ENCODE measurements at places on chromosomes 6 and 20.

GRCh38 chr20:1623501-1624205 is 3.8 kb upstream of the SIRPB1 start:
- DNase-seq, result no peak

DNA sequence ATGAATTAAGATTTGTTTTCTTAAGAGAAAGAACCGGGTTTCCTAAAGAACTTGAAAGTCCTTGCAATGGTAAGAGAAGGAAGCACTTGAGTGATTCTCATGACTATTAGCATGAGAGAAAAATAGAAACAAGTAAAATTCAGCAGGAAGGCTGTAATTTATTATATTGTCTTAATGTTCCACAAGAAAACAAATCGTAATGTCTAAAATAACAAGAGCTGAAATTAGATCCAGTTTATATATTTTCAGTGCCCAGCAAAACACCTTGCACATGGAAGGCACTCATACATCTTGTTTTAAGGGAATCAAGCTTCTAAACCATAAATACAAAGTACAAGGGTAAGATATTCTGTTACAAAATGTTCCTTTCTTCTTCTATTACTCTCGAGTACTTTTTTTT is 229.4 kb upstream of the PLN start:
- no peak for DNase-seq

GRCh38 chr6:148342350-148343046 is at the start of gene SASH1:
Gene SASH1, plus strand, starts transcription at chr6:148342838. Its CDS starts 230 bp downstream, at chr6:148343068.
- peak; percentile 22 for DNase-seq

- no peak for DNase-seq
Measured at GRCh38 chr6:124958149-124958548, 4.1 kb upstream of the RNF217 start.

DNA sequence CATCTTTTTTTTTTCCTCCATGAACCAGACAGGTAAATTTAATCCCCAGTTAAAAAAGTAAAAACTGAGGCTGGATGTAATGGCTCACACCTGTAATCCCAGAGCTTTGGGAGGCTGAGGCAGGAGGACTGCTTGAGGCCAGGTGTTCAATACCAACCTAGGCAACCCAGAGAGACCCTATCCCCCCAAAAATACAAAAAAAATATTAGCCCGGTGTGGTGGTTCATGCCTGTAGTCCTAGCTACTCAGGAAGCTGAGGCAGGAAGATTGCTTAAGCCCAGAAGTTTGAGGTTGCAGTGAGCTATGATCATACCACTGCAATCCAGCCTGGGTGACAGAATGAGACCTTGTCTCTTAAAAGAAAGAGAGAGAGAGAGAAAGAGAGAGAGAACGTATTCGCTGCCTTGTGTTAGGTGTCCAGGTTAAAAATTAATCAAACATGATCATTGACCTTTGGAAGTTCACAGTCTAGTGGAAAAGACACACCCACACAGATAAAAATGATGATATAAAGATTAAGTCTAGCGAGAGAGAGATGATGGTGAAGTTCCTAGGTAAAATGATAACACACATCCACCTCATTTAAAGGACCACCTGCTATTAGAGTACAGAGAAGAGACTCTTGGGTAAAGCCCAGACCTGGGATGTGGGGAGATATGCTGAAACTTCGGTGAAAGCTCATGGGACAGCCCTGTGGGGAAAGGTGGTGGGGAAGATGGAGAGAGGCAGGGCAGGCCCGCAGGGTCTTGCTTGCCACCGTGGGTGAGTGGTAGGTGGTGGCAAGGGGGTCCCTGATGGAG is 4.8 kb upstream of the NHSL1 start:
- DNase-seq, result no peak

DNA sequence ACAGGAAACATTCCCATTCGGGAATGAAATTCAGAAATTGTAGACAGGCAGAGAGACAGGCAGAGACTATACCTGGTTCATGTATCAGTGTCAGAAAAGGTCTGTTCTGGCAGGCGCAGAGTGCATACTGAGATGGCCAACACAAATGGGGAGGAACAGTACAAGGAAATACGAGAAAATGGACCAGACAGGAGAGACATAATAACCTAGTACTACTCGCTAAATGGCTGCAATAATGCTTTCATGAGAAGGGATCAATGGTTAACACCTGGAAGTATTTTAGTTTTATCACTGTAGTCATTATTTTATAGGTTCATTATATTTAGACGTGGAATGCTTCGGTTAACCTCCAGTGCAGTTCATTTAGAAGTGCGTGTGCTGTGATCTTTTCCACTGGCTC is 58.9 kb downstream of the CD83 start:
- DNase-seq, result no peak

- DNase-seq, result peak; percentile 34
Measured at GRCh38 chr6:36757206-36757605, 59.6 kb downstream of the RAB44 start.

- DNase-seq, result no peak
Measured at GRCh38 chr6:165200178-165200577, 109.2 kb downstream of the C6orf118 start.

- no peak for DNase-seq
Measured at GRCh38 chr20:62666736-62667529, 24.6 kb downstream of the SLCO4A1 start.

DNA sequence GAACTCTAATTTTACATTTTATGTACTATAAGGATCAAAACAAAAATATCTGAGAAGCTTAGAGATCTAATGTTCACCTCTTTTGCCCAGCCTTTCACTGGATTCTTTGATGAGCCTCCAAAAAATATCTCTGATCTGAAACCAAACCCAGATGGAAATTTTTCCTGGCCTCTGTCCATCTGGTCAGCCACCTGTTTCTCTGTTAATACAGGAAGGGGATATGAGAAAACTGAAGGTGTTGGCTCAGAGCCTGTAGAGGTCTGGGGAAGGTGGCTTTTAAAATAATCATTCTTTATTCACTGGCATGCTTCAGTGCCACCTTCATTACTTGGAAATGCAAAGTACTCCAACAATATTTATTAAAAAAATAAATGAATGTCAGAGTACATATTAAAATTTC is 8.5 kb upstream of the MCM3 start:
- DNase-seq, result no peak

DNA sequence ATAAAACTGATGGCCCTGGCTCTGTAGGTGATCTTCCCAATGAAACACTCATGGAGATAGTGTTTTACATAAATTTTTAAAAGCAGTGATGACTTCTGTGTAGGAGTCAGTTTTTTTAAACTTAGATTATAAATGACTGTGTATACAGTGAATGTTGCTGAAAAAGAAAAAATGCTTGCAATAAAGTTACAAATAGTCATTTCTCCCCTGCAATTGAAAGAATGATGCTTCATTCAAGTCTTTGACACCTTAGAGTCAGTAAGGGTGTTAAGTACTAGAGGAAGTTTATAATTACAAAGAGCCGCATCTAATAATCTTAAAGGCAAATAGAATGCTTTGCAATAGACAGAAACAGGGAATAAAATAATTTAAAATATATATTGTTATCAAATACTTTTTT is 27.6 kb downstream of the ZNF292 start:
- no peak for DNase-seq

- no peak for DNase-seq
Measured at GRCh38 chr6:149340200-149340599, 22.7 kb downstream of the TAB2 start.

- no peak for DNase-seq
Measured at GRCh38 chr20:2822073-2822472, 5.9 kb downstream of the TMEM239 start.

DNA sequence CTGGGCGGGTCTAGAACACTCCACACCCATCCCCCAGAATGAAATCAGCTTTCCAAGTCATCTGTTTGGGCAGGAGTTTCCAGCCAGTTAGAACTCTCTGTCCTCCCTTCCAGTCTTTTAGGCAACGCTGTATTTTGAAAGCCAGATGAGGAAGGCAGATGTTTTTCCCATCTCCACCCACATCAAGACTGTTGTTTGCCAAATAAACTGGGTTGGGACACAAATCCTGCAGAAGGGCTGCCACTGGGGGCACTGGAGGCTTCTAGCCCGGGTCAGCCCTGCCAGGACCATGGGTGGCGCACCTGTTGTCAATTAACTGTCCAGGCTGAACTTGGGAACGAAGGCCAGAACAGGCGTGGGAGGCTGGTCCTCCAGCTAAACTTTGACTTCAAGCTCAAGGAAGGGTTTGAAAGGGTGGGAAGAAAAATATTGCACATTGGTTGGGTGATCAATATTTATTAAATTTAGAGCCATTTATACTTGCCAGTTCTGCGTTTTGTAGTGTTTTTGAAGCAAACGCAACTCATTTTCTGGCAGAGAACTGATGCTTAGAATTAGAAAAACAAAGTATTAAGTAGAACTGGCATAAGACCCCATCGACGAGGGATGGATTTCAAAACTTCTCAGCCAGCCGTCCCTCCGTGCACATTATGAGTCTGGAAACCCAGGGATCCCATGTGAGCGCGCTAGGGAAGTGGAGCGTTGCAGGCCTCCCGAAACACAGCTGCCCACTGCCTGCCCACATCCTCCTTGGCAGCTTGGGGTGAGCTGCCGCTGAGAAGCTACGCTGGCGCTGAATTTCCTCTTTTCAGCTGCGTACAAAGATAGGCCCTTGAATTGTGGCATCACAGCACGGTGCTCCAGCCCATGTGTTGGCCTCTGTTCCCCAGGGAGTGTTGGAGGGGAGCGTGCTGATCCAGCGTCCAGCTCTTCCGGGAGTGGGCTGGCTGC is 297.4 kb downstream of the QKI start:
- DNase-seq, result no peak

GRCh38 chr6:37512400-37513011 is 12.8 kb upstream of the CCDC167 start:
- no peak for DNase-seq

- no peak for DNase-seq
Measured at GRCh38 chr6:75318900-75319299, 34.3 kb upstream of the TMEM30A start.

- no peak for DNase-seq
Measured at GRCh38 chr6:34859951-34860350, 27.9 kb downstream of the TAF11 start.

DNA sequence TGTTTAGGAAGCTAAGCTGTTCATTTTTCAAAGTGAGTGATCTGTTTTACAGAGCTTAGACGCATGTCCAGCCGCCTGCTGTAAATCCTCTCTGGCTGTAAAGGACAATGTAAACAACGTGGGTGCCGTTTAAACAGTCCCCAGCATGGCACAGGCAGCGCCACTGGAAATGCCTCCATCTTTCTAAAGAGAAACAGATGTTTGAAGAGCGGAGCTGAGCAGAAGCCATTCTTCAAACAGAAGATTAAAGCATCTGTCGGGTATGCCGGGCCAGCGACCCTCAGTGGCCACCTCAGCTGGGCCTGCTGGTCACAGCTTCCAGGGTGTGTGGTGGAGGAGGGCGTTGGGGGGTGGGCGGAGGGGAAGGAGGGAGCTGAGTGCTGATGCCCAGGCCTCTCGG is 138.6 kb downstream of the ERMARD start:
- DNase-seq, result no peak

GRCh38 chr6:68559070-68559469 is 76.0 kb upstream of the ADGRB3 start:
- no peak for DNase-seq

GRCh38 chr20:58787211-58788005 is 63.3 kb downstream of the GNAS-AS1 start:
- DNase-seq, result no peak

DNA sequence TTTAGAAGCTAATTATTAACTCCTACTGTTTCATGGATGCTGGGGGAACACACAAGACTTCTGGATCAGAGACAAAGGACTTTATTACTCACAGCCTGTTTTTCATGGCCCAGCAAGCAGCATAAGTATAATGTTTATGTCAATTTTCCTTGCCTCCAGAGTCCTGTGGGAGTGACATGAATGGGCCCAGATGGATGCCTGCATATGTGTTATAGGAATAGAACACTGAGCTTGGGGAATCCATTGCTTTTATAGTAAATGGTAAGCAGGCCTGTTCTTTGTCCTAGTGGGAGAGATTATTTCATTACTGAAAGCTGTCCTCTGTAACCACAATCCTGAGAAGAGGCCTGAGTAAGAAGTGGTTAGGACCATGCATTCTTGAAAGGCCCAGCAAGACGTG is 25.6 kb downstream of the BLTP3A start:
- no peak for DNase-seq

- DNase-seq, result no peak
Measured at GRCh38 chr6:38142178-38142902, 322.8 kb downstream of the ZFAND3 start.

- DNase-seq, result no peak
Measured at GRCh38 chr20:9447182-9447581, 67.2 kb upstream of the LAMP5 start.

DNA sequence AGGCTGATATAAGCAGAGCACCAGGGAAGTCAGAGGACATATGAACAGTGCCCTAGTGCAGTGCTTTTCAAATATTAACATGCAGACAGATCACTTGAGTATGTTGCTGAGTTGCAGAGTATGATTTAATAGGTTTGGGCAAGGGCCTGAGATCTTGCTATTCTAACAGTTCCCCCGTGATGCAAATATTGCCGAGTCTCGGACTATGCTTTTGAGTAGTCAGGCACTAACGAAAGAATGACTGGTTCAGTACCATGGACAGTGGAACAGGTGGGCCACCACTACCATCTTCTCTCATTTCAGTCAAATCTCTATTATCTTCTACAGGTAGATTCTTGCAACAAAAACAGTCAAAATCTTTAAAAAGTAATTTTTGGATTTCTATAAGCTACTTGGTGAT is 3.7 kb upstream of the TMEM200A start:
- no peak for DNase-seq

DNA sequence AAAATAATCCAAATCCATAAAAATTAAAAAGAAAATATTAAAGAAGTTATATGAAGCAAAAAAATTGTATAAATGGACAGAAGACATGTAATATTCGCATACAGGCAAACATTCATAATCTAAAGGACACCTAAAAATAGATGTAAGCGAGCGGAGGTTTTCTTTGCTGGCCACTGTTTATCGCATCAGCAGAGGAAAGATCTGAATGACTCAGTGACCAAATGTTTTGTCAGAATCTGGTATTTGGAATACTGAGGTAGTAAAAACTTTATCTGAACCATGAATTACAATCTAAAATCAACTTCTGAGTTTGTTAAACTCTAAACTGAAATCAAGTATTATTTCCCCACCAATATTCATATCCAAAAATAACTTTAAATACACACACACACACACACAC is 7.8 kb downstream of the TSPYL4 start:
- DNase-seq, result no peak

GRCh38 chr20:60638430-60639098 is 613.5 kb upstream of the CDH4 start:
- DNase-seq, result no peak

DNA sequence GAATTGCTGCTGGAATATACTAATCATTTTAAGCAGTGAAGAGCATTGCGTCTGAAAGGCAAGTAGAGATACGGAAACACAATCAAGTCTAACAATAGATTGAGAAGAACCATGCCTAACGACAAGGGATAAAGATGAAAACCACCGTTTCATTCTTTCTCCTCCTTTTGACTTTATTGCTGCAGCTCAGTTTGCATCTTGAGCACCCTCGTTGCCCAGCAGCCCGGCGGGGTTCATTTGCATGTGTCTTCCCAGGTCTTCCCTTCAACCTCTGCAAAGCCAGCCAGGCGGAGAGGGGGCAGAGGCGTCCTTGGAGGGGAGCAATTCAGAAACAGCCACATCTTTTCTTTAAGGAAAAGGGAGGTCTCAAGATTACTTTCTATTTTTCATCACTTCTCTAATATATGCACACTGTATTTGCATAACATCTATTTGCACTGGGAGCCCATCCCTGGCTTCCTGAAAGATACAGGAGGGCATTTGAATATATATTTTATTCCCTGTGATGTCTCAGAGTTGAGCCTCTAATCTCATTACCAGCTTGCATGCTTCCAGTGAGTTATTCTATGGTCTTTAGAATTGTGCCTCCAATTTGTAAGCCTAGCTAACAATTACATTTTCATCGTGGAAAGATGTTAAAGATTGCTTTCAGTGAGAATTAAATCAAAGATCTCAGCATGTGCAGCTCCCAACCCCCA is 18.7 kb upstream of the PXDC1 start:
- DNase-seq, result no peak

GRCh38 chr6:79656134-79656533 is 25.0 kb downstream of the SH3BGRL2 start:
- DNase-seq, result no peak

All from stimulated activated CD4-positive, alpha-beta T cell treated with anti-CD3 and anti-CD28 coated beads, Interleukin-2, amount 100 ng/mL, for 24 hours (primary cell).